Sigmoid colon (tissue), 7 donors: ENCODE measurements at places on chromosomes 3 and 15. TPM values are rescaled to one million over a fixed set of nuclear protein-coding genes. Genes with fewer than 3 reads are reported as not detected.

DNA sequence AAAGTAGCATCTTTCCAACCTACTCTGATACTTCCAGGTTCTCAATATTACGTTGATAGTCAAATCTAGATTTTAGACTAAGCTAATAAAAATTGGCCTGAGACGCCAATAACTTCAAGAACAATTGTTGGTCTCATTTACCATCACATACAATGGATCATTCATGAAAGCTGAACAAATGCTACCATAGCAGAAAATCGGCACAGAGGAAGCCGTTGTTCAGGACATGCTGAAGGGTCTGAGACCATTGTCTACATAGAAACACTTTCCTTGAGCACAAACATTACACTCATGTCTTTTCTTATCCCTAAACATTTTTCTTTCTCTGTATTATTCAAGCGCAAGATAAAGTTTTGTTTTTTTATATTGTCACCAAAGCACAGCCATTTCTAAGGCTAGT is 37.2 kb upstream of the FHIT start:
- DNase-seq: no peak

GRCh38 chr3:11290743-11291680 is 18.8 kb downstream of the ATG7 start:
- no peak for DNase-seq

- no peak for DNase-seq
Measured at GRCh38 chr3:2110597-2111117, 12.0 kb downstream of the CNTN4 start.

- no peak for DNase-seq
Measured at GRCh38 chr3:73683706-73684105, 59.0 kb upstream of the PDZRN3 start.

DNA sequence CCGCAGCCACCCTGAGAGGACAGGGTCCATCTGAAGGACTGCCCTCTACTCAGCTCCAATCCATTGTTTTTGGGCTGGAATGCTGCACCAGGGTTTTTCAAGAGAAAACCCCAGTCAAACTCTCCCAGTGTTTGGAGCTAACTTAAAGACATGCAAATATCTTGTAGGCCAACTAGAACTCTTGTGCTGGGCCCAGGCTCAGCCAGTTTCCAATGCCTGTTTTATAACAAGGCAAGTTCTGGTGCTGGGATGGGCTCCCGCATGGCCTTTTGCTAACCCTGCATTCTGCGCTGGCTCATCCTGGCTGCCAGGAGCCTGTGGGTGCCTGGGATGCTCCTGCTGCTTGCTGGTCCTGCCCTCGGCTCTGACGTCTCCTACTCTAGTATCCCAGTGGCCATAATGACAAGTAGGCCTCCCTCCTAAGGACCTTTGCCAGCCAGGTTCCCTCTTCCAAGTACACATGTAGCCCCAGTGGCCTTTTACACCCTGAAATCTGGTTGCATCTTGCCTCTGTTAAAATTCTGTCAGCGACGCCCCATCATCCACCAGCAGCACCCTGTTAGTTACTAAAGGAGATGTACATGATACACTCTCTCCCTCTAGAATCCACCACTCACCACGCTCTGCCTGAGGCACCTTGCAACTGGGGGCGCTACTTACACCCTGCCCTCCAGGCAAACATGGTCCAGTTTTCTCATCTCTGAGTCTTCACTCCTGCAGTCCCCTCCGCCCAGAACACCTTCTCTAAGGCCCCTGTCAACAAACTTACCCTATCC is 30.5 kb upstream of the RAB6B start:
- no peak for DNase-seq

GRCh38 chr15:71811752-71812735 is 1.7 kb downstream of the NR2E3 start:
- DNase-seq: no peak

DNA sequence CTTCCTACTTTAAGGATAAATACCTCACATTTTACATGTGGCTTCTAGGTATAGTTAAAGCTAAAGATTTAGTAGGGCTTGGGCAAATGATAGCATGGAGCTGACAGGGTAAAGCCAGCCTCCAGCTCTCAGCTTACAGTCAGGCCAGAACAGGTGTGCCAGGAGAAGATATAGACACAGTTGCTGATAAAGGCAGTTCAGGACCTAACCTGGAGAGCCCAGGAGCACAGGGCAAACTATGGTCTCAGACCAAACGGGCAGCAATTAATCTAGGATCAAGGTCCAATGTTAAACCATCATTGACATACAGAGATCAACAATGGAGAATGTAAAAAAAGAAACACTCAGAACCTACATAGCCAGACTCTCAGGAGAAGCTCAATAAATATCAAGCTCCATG is 4.0 kb downstream of the WDR49 start:
- no peak for DNase-seq

DNA sequence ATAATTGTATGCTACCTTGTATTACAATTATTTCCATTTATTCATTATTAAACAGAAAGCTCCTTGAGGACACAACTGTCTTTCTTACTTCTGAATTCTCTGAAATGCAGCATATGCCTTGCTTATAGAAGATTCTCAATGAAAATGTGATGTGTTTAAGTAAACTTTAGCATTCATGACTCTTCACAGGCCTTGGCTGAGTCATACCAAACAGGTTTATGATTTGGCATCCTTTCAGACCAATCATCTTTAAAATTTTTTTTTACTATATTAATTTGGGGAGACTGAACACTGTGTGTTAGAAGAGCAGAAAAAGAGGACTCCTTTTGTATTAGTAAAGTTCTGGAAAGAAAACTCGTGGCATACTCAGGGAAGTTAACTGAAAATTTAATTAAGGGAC is 6.4 kb upstream of the GALK2 start:
- no peak for DNase-seq

DNA sequence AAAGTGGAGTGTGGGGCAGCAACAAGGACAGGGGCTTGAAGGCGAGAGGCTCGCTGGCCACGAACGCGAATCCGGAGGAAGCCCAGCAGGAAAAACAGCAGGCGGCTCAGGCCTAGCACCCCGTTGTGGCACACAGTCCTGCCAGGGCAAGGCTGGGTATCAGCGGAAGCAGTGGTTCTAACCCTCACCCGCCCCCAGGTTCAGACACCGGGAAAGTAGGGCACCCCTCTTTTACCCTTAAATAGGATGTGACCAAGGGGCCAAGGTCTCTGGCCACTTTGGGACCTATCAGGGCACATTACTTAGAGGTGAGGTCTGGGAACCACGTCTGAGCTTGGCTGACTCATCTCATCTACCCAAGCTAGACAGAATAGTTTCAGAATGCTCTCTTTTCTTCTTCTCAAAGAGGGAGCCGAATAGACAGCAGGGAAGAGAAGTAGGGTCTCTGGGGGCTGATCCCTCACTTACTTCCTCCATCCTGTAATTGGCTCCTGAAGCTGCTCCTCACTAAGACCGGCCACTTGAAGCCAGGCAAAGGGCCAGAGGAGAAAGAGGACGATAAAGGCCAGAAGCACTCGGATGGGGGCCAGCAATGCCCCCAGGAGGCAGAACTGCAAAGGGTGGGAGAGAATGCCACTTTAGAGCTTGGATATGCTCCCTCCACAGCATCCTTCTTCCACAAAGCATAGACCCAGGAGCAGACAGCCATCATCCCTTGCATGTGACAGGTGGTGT is 1.7 kb downstream of the LPCAT4 start:
- DNase-seq: no peak

Gene FOXB1
- polyA plus RNA-seq: not detected

Gene TAMM41
- polyA plus RNA-seq: 14.1 TPM
